Activated naive CD8-positive, alpha-beta T cell treated with anti-CD3 and anti-CD28 coated beads, Interleukin-2, amount 50 U/mL, for 16 hours (primary cell): ENCODE measurements at places on chromosomes 13 and 19.

- DNase-seq: no peak
These were observed 274.9 kb downstream of the SPRY2 start for GRCh38 chr13:80065996-80066395.

GRCh38 chr19:42175952-42176648 is 41.4 kb downstream of the DEDD2 start:
- DNase-seq: no peak

- DNase-seq: no peak
These were observed 2.4 kb upstream of the CYTH2 start for GRCh38 chr19:48466561-48467325.

DNA sequence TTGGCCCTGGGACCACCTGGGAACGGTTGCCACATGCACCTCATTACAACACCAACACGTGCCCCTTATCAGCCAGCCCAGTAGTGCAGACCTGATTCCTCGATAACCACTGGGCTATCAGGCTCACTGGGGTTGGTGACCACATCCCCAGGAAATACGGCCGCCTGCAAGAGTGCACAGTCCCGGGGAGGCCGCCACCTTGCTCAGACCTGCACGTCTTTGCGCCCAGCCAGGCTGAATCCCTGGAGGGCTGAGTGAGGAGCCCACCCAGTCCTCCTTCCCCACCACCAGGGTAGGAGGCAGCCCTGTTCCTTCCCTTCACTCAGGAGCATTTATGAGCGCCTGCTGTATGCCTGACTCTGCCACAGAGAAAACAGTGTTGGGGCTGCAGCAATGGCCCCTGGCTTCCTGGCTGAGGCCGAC is 67.8 kb downstream of the CEBPG start:
- no peak for DNase-seq

GRCh38 chr13:82647540-82647939 is 1234.7 kb downstream of the SLITRK1 start:
- no peak for DNase-seq
